NCI-H1048 (cell line): ENCODE measurements at places on chromosomes 1 and 21.

- no peak for DNase-seq
Observed at GRCh38 chr1:154931940-154932487, 4.5 kb downstream of the PMVK start.

DNA sequence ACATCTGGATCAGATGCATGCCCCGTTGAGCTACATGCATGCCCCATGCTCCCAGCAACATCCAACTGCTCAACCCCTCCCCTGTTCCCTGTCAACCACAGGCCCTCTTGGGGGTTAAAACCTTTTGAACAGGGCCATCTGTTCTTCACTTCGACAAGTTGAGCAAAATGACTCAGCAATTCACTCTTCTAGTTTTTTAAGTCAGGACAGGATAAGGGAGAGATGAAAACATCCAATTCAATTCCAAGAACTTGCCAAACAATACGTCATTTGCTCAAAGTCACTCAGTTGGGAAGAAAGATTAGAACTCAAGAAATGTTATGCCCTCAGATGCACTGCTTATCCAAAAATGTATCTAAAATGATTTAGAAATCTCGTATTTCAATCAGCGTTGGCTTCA lies 46.1 kb upstream of the MTF2 start:
- DNase-seq: no peak

GRCh38 chr1:228882041-228882770 lies 146.9 kb downstream of the RHOU start:
- no peak for DNase-seq

DNA sequence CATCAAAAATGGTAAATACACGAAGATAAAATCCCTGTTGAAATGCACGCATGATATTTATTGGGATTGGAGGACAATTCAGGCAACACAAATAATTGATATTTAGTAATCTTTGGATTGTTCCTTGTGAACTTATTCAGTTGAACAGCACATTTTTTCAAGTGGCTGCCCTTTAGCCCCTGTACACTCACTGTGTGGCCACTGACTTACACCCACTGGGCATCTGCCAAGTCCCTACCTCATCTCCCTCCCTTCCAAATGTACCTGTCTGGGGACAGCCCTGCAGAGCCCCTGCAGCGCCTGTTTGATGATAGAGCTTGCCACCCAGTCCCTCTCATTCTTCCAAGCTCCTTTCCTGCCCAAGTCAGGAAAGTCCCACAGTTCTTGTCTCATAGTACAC lies 154.3 kb downstream of the GLUL start:
- DNase-seq: no peak

GRCh38 chr1:235008239-235008638 lies 120.4 kb downstream of the TOMM20 start:
- no peak for DNase-seq

GRCh38 chr1:25848531-25848930 lies 10.7 kb downstream of the AUNIP start:
- DNase-seq: no peak

DNA sequence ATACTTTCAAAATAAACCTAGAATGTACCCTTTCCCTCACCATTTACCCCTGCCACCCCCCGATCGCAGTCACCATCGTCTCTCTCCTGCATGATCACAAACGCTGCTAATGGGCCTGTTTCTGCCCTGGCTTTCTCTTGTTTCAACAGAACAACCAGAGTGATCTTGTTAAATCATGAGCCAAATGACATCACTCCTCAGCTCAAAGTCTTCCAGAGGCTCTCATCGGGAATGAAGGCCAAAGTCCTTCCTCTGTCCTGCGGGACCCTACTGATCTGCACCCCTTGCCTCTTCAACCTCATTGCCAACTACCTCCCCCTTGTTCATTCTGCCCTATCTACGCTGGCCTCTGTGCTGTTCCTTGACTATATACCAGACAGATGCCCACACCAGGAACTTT lies 39.4 kb upstream of the PTGFRN start:
- no peak for DNase-seq

GRCh38 chr1:227735539-227736285 lies 477 bp downstream of the SNAP47 start:
- DNase-seq: no peak

DNA sequence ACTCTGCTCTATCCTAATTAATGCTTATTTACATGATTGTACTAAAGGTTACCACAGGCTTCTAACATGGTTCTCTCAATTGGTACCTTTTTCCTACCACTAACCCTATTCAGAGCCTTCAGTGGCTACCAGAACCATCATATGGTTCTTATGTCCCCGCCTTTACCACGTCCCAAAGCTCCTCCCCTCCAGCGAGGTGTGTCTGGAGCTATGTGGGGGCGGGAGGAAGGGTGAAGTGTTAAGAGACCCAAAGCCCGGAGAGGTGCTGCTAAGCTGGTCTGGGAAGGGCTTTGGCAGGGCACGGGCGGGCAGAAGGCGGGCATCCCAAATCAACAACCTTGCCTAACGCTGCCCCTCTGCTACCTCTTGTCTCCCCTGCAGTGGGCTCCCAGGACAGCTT lies 10.0 kb downstream of the SPATA46 start:
- DNase-seq: no peak

DNA sequence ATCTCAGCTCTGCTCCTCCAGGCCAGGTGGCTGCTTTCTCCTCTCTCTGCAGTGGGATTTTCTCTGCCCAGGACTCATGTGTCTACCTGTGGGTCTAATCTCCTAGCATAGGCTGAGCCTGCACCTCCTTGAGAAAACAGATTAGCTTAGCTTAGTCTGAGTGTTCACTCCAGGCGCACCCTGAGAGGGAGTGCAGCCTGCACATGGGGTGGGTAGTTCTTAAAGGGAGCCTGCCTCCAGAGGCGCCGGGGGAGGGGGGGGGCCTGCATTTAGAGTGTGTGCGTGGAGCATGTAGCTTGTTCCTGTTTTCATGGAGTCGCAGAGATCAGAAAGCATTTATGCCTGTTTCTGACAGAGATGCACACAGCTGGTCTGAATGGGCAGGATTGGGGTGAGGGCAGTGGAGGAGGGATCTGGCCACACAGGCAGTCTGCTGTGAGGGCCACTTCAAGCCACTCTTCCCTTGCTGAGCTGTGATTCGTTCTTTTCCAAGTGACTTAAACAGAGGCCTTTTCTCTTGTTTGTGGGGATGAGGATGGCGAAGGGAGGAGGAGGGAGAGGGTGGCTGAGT lies 45.2 kb downstream of the GALNT2 start:
- no peak for DNase-seq

- no peak for DNase-seq
Observed at GRCh38 chr1:236699366-236699765, 13.1 kb downstream of the ACTN2 start.

- no peak for DNase-seq
Observed at GRCh38 chr1:229461032-229461668, 27.3 kb upstream of the ACTA1 start.

GRCh38 chr1:160064164-160064563 lies 5.8 kb downstream of the KCNJ10 start:
- DNase-seq: no peak

DNA sequence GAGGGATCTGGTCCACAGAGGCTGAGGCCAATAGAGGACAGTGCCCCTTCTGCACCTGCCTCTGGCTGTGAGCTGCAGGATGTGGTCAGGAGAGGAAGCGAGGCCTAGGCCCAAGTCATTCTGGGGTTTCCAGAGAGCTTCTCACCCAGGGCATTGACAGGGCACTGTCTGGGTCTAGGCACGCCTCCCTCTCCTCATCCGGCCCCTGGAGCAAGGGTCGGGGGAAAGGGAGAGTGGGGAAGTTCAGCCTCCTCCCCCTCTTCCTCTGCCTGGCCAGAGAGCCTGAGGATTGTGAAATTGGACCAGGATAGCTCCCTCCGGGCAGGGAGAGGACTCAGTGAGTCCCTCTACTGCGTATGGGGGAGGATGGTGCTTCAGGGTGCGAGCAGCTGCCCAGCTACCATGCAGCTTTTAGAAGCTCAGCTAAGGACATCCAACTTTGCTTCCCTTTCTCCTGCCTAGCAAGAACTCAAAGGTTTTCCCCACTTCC lies 6.3 kb upstream of the INAVA start:
- DNase-seq: no peak

GRCh38 chr1:172429331-172430127 lies 9.0 kb downstream of the C1orf105 start:
- peak; percentile 23 for DNase-seq

DNA sequence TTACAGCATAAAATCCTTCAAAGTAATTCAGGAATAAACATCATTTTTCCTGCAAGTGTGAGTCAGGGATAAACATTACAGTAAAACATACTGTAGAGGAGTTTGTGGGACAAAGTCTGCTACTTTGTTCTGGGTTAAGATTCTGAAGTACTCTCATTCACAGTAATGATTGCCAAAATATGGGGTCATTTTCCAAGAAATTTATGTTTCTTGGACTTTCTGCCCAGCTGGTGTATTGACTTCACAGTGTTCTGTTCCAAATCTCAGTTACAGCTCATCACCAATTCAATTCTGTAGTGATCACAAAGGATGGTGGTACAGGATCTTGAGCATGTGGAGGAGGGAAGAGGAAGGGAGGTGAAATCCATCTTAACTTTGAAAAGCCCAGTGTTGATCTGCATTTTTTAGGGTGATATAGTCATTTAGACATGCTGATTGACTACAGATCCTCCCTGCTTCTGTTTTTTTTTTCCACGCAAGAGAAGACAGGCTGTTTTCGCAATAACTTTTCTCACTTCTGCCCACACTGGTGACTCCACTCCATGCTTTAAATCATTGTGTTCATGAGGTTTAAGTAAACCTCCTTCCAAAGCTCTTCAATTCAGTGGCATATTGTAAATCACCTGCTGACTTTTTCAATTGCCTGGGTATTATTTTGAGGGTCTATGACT lies 60.4 kb upstream of the C1orf53 start:
- no peak for DNase-seq

DNA sequence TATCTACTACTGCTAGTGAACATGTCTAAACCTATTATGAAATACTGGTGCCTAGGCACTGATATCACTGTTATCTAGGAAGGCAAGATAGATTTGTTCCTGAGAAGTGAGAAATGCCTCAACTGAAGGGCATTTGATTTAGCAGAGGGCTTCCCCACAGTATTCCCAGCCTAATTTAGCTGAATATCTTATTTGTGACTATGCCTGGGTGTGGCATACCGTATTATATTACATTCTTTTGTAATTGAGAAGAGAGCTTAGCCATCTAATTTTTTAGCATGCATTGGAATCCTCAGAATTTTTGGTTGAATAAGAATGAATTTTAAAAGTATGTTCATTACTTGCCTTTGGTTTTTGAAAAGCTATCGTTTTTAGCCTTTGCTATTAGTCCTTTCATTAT lies 99.1 kb downstream of the ZP4 start:
- no peak for DNase-seq

DNA sequence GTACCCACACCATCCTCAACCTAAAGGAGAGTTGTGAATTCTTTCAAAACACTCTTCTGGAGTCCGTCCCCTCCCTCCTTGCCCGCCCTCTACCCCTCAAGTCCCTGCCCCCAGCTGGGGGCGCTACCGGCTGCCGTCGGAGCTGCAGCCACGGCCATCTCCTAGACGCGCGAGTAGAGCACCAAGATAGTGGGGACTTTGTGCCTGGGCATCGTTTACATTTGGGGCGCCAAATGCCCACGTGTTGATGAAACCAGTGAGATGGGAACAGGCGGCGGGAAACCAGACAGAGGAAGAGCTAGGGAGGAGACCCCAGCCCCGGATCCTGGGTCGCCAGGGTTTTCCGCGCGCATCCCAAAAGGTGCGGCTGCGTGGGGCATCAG lies 638 bp upstream of the OLIG2 start:
- DNase-seq: no peak

- no peak for DNase-seq
Observed at GRCh38 chr1:235327559-235328270, at the start of gene ARID4B. ARID4B (minus strand) TSS chr1:235328179; CDS start chr1:235326919, 1,260 bp downstream.

GRCh38 chr1:103416681-103417286 lies 108.7 kb upstream of the RNPC3 start:
- DNase-seq: no peak

DNA sequence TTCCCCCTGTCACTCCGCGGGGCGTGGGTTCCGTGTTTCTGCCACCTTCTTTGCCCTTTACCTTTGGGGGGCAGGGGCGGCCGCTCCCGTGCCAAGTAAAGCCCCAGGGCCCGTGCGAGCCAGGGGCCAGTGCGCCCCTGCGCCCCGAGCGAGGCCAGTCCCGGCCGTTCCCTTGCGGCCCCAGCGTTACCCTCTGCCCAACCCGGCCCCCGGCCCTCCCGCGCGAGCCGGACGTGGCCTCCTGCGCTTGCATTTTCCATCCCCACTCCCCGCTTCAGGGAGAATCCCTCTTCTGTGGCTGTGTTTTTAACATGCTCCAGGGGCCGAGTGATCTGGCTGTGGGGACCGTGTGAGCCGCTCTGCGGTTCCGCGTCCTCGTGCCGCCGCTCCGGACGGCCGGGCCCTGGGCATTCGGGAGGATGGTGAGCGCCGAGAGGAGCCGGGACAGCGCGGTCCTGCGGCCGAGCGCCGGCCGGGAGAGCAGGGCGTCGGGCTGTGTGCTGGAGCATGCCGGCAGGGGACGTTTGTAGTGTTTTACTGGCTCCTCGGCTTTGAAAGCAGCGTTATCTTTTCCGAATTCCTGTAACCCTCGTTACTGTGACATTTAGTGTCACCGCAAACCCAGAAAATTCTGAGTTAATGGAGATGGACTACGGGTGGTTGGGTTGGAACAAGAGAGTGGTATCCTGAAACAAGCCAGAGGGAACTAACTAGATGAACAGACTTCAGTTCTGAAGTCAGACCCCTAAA lies 1.0 kb downstream of the GALNT2 start:
- no peak for DNase-seq

DNA sequence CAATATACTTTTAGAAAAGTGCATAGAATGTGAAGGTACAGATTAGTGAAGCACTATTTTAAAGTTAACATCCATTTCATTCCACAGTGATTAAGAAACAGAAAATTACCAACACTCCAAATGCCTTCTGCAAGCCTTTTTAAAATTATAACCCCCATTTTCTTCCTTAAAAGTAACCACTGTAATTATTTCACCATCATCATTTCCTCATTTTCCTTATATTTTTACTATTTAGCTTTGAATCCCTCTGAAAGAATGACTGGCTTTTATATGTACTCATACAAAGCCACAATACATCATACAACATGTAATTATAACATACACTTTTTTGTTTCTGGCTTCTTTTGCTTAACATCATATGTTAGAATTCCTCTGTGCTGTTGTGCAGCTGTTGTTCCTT lies 6.5 kb upstream of the NEGR1 start:
- DNase-seq: no peak

DNA sequence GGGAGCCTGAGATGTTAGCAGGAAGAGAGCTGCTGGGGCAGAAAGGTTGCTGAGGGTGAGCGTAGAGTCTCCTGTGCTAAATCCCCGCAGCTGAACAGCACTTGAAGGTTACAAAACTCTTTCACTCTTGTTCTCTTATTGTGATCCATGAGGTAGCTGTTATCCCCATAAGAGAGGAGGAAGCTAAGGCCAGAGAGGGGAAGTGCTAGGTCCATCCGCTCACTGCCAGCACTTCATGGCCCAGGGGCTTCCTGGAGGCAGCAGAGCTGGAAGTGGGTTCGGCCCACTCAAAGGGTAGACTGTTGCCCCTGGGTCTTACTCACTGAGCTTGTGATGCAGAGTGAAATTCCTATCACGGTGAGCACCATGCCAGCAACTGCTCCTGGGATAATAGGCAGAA lies 5.6 kb downstream of the TMEM234 start:
- no peak for DNase-seq
